ENCODE measurements at places on chromosomes 7 and 10.

DNA sequence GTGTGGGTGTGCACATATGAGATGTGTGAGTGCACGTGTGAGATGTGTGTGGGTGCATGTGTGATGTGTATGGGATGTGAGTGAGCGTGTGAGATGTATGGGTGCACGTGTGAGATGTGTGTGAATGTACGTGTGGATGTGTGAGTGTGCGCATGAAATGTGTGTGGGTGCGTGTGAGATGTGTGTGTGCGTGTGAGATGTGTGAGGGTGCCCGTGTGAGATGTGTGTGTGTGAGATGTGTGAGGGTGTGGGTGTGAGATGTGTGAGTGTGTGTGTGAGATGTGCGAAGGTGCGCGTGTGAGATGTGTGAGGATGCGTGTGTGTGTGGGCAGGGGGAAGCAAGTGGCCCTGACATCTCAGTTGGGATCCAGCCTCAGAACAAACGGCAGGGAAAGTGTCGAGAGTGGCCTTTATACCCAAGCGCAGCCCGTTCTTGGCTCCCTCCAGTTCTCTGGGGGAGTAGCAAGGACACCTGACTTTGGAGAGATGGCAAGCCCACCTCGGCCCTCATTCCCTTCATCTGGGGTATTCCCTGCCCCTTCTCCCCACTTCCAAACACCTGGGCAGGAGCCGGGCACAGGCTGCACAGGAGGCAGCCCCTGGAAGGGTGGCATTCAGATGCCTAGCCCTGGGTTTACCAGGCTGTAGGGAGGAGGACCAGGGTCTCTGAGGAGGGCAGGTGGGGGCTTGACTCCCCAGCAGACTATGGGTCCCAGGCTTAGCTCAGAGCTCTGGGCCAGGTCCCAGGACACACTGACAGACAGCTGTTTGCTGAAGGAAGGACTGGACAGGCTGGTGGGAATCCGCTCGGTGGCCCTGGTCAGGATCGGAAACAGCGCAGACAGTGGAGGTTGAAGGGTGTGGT is 31.6 kb downstream of the PPIF start:
- DNase-seq = no peak

GRCh38 chr10:49737474-49738201 is 24.5 kb downstream of the OGDHL start:
- no peak for DNase-seq

GRCh38 chr10:73850863-73851461 is 23.4 kb downstream of the CAMK2G start:
- DNase-seq = no peak

DNA sequence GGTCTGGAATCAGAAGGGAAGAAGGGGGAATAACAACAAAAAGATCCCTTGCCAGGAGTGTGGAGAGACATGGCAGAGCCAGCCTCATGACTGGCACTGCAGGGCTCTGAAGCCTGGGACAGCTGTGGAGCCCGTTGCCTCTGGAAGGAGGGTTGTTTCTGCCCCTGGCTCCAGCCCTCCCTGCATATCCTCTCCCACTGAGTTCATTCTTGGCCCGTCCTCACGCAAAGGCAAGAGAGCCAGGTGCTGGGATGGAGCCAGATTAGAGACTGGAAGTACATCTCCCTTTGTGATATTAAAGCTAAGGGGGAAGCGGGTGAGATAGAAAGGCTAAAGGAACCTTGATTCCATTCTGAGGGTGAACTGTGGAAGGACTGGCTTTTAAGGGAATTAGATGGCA is 141.5 kb upstream of the NPVF start:
- DNase-seq = no peak

DNA sequence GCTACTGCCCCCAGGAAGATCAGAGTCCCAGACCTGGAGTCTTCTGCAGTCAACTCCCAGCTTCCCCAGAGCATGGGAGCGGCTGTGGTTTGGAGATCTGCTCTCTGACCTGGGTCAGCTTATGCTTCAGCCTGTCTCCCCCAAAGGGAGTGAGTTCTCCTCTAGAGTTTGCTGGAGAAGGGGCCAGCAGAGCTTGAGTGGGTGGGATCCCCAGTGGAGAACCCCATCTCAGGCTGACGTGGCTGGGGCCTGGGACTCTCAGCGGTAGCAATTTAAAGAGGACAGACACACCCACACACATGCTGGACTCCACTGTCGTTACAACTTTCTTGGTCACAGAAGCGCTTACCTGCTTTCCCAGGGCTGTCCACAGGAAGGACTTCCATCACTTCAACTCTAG is 6.3 kb downstream of the UNC5B start:
- DNase-seq = no peak

- DNase-seq = no peak
These were observed 46.6 kb downstream of the AGMO start for GRCh38 chr7:15515252-15515651.

DNA sequence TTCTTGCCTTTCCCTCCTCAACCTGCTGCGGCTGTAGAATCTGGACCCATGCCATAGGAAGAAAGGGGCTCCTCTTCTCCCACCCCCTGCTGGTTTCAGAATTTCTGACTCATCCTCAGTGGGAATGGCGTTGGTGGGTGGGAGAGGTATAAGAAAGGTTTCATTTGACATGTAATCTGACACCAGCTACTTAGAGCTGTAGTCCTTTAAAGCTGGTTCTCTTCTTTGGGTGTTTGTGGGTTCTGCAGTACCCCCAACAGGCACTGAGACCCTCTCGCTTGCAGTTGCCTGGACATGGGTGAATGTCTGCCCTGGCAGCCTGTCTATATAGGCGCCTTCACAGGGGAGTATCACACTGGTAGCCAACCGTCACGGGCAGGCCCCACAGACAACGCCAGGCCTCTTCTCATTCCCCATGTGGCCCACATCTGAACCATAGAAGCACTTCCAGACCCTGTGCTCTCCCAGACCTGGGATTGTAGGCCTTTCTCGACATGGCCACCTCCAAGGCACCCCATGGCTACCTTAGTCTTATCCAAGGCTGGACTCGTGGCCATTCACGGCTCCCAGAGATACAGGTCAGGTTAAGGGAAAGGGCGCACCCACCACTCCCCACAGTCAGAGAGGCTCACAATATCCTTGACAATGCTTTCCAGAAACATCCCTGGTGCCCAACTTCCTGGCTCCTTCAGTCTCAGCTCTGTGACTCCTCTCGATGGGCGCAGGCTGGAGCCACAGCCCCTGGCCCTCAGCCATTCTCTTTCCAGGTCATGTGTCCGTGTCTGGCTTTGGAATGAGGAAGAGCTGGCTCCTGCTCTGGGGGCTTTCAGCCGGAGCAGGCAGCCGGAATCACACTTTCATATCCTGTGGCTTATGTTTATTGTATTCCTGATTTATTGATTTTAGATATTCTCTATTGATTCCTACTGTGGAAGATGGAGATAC is 17.5 kb downstream of the ZNF862 start:
- DNase-seq = peak; percentile 70

GRCh38 chr10:11253385-11254002 is 235.8 kb downstream of the CELF2 start:
- DNase-seq = no peak

GRCh38 chr10:78944723-78945312 is 123.9 kb upstream of the ZMIZ1 start:
- DNase-seq = peak; percentile 82

- DNase-seq = no peak
These were observed 74.7 kb downstream of the ABCA13 start for GRCh38 chr7:48245751-48246472.

DNA sequence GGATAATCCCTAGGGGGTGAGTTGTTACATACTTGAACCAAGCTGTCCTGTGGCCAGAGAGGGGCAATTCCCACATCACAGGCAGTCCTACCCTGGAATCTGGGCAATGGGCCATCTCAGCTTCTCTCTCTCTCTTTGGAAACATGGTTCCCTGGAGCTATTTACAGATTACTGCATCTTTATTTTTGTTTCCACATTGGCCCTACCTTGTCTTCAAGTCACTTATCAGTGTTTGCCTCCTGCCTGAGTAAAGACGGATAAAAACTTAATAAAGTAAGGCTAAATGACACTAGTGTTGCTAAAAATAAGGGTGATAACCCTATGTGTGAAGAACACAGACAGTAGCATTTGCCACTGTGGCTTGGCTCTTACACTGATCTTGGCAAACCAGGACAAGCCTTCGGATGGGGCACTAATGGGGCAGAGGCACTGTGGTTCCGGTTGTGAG is 228.2 kb downstream of the GFRA1 start:
- peak; percentile 74 for DNase-seq

DNA sequence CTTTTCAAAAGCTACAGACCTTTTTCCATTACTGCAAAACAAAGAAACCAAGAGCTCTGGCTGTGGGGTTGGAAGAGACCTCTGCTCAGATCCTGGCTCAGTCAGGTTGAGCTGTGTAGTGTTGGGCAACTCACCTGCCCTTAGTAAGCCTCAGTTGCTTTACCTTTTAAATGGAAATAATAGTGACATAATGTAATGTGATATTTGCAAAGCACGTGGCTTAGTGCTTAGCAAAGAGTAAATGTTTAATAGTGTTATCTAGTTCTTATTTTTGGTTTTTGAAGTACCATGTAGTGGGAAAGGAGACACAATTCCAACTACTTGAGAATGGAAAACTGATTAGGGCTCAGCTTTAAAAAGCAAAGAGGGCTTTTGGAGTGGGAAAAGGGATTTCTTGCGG is 100.2 kb downstream of the SVIL start:
- no peak for DNase-seq

GRCh38 chr10:102617041-102617440 is 27.2 kb upstream of the TRIM8 start:
- no peak for DNase-seq

GRCh38 chr10:132476146-132477065 is 61.2 kb upstream of the INPP5A start:
- DNase-seq = no peak

DNA sequence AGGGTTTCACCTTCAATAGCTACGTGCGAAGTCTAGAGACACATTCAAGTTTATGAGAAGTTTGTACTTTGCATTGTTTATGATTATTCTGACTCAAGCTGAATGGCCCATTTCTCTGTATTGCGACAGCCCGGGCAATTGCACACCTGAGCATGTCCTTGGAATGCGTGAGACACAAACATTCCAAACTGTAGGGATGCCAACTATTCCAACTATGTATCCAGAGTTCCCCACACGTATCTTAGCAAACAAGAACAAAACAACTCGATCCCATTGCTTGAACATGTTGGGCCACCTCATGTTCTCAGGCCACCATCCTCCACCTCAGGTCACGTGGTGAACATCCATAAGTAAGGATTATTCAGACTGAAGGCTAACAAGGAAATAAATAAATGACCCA is 51.4 kb upstream of the EGFR start:
- DNase-seq = peak; percentile 100

DNA sequence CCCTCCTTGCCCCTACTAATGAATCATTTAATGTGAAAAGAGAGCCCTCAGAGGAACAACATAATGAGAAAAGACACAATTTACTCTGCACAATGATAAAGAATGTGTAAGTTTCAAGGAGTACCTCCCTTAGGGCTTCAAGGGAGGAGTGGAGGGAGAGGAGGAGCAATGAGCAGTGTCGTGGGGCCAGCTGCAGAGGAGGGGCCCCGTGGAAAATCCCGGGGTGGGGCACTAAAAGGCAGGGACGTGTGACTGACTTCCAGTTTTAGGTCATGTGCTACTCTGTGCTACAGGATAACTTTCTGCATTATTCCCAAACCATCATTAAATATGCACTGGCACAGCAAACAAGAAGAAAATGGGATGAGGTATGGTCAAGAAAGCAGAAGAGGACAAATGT is 108.1 kb downstream of the ANLN start:
- DNase-seq = no peak

- peak; percentile 40 for DNase-seq
These were observed 46.2 kb downstream of the MINDY4 start for GRCh38 chr7:30817371-30817767.

DNA sequence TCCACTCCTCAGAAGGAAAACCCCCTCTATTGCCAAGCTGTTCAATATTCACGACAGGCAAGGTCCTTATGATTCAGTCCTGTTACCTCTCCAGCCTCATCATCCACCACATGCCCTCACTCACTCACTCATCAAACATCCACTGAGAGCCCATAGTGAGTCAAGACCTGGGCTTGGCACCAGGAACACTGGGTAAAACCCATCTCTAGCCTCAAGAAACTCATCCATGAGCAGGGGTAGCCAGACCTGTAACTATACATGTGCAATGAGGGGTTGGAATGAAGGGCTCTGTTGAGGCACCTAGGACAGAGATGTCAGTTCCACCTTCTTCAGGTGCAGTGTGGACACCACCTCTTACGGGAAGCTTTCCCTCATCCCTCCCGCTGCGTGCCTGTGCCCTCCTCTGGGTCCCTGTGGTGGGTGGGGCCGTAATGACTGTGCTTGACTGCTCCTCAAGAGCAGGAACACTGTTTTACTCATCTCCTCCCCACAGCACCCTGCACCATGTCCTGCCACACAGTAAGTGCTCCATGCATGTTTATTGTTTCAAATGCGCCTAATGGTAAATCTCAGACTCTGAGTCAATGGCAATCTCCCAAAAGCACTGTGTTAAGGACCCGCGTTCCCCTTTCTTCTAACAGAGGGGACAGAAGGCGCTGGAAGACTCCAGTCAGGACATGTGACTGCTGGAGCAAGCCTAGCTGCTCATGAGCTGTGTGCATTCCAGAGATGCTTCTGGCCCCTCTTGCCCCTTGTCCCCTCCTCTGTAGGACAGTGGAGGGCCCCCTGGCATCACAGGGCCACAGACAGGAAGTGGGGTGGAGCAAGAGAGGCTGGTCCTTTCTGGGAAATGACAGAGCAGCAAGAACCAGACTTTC is 95.4 kb downstream of the HIPK2 start:
- DNase-seq = peak; percentile 88

DNA sequence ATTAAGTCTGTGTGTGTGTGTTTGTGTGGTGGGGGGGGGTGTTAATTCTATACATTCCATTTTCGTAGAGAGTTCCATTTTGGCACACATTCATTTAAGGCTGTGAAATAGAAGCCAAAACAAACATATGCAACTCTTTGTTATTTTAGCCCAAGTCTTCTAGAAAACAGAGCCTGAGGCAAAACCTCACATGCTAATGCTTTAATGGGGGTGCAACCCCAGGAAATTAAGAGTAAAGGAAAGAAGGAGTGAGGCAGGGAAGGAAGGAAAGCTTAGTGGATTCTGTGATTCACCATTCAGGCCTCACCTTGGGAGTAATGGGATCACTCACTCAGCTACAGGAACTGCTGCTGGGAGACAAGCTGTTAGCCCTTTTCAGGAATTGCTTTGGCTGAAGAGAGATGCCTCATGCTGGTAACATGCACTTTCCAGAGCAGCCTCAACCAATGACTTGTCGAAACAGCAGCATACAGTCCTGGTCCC is 73.0 kb upstream of the CTTNBP2 start:
- DNase-seq = peak; percentile 93

DNA sequence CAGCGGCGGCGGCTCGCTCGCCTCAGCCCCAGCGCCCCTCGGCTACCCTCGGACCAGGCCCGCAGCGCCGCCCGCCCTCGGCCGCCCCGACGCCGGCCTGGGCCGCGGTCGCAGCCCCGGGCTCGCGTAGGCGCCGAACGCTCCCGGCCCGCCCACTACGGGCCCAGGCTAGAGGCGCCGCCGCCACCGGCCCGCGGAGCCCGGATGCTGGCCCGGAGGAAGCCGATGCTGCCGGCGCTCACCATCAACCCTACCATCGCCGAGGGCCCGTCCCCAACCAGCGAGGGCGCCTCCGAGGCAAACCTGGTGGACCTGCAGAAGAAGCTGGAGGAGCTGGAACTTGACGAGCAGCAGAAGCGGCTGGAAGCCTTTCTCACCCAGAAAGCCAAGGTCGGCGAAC is 18.2 kb upstream of the TSPAN33 start:
- no peak for DNase-seq

All from renal cortical epithelial cell (primary cell).